ENCODE measurements at places on chromosomes 12 and 14.

DNA sequence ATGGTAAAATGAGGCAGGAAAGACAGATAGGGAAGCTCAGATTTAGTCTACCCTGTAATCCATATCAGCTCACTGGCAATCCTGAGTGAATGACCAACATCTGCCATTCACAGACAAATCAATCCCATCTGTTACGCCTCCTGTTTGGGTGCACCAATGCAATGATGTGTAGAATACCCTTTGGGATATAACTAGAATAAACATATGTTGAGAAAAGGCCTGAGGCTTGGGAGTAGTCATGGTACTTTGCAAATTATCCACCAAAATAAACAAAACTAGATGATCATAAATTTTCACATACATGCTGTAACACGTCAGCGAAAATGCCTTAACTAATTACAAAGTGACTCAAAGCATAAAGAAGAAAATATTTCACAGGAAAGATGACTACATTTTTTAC lies 78.8 kb downstream of the KCNC2 start:
- DNase-seq, result no peak

DNA sequence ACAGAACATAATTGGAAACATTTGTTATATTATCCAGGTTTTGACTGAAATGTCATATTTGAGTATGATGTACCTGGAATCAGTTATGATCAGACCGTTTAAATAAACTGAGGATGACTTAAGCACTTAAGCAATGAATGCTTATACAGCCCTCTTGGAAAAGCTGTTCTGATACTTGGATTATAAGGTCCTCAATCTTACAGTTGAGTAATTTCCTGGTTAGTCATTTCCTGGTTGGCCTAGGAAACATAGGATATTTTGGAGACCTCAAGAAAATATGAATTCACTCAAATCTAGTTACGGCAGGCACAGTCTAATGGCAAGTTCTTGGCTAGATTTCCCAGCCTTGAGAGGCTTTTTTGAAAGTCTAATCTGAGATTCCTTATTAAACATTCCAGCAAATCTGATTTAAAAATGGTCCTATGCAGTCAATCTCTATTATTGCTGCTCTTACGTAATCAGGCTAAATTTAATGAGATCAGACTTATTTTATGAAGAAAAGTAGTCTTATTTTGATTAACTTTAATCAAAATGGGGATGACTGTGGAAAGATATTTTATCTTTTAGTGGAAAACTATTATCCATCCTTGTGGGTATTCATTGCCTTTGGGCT lies 447.2 kb downstream of the SNAPC1 start:
- peak; percentile 65 for DNase-seq

DNA sequence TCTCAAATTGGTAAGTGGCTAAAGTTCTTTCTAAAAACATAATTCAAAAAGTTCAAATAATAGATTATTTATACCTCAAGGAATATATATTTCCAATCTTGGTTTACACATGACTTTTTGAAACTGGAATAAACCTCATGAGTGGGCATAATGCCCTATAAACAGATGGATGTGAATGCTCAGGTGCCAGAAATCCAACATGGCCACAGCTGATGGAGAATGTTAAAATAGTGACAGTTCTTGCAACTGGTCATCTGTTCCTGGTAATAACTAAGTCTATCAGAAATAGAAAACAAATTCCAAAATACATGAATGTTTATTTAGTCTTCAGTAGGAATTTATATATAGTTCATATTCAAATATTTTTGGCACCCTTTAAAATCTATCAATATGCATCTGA lies 21.6 kb upstream of the CNOT2 start:
- DNase-seq, result no peak

DNA sequence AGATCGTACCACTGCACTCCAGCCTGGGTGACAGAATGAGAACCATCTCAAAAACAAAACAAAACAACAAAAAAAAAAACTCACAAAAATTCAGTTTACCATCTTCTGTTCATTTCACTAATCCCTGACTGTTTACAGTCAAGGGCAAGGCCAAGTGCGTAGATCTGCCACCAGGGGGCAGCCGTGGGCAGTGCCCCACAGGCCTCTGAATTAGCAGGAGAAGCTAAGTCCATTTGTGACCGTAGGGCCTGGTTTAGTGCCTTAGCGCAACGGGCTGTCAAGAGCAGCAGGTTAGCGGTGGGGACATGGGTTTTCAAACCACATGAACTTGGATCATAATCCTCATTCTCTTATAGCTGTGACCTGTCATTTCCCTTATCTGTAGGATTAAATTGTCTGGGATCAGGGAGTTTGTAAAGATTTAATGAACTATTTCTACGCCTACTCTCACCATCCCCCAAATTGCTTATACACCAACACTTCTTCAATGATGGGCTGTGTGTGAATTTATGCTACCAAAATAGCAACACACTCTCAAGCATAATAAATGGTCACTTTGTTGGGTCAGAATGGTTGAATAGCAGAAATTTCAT lies 49.0 kb downstream of the KCTD10 start:
- DNase-seq, result peak; percentile 65

- peak; percentile 9 for DNase-seq
Observed at GRCh38 chr14:33643426-33644181, 307.3 kb downstream of the EGLN3 start.

- no peak for DNase-seq
Observed at GRCh38 chr12:209851-210250, 4.1 kb downstream of the SLC6A12 start.

GRCh38 chr12:53221203-53222080 lies 10.6 kb downstream of the RARG start:
- DNase-seq, result peak; percentile 79

DNA sequence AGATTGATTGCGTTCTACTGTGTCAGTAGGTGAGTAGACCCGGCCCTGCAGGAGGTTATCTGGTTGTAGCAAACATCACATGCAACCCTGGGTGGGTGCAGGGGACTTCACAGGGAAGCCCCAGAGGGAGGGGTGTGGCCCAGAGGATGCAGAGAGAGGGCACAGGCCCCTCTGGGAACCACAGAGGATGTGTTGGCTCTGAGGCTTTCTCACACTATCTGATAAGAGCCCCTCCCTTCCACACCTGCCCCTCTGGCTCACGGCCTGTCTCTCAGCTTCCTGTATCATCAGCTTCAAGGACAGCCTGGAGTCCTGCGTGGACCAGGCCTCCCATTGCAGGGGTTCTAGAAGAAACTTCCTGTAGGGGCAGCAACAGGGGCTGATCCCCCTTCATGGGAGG lies 101.9 kb downstream of the RIN3 start:
- DNase-seq, result no peak

- DNase-seq, result no peak
Observed at GRCh38 chr12:110243227-110243626, 37.8 kb upstream of the ATP2A2 start.

DNA sequence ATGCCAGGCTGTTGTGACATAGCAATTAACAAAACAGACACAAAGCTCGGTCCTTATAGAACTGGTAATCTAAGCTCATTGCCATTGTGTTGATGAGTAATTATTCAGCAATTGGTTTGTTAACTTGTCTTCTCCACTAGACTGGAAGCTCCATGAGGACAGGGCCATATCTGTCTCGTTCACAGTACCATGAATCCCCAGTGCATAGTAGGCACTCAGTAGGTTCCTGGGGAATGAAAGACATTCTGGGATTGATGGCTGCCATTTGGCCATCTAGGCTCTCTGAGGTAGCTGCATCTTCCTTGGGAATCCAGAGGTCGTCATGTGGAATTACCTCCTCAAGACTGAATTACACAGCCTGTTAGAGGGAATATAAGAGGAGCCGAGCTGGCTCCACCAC lies 177.3 kb downstream of the CHST11 start:
- DNase-seq, result no peak

GRCh38 chr12:109110988-109111495 lies 5.3 kb upstream of the ACACB start:
- DNase-seq, result peak; percentile 85

DNA sequence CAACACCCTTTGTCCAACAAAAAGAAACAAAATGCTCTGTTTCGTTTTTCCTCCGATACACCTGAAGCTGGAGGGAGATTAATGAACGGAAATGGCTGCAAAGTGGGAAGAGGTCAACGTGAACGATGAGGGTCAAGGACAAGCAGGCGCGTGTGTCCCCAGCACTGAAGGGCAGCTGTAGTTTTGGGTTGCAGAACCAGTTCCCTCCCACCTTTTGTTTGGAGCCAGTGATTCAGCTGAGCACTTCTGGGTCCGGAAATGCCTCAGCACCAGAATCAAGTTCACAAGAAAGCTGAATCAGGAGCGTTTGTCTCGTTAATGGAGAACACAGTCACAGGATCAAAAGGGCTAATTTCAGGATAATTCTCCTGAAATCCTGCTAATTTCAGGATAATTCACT lies 51.1 kb upstream of the PWP1 start:
- peak; percentile 21 for DNase-seq

DNA sequence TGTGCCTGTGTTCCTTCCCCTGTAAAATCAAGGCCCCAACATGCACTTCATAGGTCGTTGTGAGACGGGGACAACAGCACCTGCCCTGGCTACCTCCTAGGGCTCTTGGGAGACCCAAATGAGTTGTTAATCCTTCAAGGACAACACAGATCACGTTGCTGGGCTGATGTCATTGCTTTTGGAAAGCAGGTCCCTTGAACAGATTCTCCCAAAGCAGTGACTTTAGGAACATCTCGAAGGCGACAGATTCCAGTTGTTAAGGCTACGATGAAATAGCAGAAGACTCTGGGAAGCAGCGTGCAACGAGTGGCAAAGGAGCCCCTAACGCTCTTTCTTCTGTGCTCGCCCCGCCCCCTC lies 26.2 kb upstream of the MAP1LC3B2 start:
- DNase-seq, result no peak

DNA sequence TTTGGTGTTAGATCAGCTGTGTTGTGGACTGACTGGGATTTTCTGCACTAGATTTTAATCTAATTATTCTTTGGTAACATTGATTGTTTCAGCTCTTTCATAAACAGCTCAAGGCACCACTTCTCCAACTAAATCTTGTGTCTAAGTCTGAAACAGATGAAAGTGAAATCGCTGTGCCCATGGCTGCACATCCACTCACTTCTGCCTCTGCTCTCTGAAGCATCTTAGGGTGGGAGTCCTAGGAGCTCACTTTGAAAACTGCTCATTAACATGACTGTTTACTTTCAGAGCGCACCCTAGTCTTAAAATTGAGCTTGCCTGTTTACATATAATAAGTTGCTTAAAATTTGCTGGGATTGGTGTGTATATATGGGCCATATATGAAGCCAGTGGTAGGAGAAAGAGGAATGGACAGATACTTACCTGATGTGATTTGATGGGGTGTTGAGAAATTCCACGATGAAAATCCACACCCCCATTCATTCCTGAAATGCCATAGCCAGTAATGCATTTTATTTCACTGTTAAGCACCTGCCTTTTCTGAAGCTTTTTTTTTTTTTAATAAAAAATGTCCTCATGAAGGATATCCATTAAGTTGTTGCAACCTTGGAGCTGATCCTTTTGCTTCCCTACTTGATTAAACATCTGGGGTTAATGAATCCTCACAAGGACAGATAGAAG lies 52.8 kb downstream of the PPFIBP1 start:
- no peak for DNase-seq
